ENCODE measurements at places on chromosomes 4 and X.
A peak's percentile ranks its signal among the peaks of the same experiment; 100 is the strongest.

DNA sequence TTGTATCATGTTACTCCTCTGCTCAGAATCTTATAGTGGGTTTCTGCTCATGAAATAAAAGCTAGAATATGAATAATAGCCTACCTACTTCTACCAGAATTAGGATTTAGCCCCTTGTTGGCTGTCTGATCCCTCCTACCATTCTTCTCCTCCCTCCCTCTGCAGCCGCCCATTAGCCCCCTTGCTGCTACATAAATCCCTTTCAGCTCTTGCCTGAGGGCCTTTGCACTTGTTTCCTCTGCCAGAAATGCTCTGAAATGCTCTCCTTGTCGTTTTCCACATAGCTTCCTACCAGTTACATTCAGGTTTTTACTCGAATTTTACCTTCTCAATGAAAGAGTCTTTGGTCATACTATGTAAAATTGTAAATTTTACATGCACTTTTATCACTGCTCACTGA is 159.2 kb downstream of the ADGRL3 start:
- no peak for DNase-seq

DNA sequence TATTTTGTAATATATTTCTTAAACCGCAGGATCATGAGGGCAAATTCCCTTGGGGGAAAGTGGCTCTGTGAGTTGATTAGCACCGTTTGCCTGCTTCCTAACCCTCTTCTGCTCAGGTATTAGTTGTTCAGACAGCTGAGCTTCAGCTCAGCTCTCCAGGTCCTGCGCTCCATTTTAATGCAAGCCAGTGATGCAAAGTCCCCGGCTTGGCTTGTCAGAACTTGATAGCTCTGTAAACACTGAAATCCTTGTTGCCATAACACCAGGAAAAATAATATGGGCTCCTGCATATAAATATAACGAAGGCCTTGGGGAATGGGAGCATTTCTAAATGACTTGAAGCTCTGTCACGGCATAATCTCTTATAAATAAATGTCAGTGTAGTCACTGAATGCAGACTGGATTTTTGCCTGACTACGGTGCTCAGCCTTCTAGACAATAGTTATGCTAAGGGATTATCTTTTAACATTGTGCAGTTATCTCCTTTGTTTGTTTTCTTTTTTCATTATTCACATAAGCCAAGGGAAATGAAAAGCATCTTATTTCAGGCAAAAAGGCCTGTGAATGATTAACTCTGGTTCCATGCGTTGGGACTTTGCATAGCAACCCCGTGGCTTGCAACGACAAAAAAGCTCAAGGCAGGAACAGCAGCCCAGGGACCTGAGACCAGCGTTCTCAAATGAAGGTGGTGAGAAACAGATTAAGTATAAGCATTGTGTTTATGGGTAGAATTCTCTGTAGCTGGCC is 253.2 kb downstream of the SPRY1 start:
- DNase-seq, result no peak

- DNase-seq, result no peak
Observed at GRCh38 chr4:47659342-47659741, 174.3 kb downstream of the ATP10D start.

- DNase-seq, result no peak
Observed at GRCh38 chrX:97000682-97001368, 117.1 kb downstream of the RPA4 start.

DNA sequence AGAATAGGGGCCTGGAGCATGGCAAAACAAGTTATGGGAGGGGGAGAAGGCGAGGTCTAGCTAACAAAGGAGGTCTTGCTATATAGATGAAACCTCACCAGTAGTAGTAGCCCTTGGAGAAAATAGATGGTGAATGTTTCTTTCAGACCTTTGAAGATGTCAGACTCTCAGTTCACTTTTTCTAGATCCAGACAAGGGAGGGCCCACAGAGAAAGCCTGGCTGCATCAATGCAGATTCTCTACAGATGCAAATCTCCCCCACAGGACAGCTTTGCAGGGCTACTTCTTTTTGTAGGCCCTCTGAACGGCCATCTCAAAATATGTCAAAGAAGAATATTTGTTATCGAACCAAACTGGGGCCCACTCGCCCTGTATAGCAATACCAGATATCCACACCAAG is 159.7 kb downstream of the ANK2 start:
- DNase-seq, result no peak

GRCh38 chr4:143405075-143405730 is 68.5 kb downstream of the GAB1 start:
- no peak for DNase-seq

- no peak for DNase-seq
Observed at GRCh38 chr4:102180046-102180445, 165.2 kb downstream of the SLC39A8 start.

- DNase-seq, result no peak
Observed at GRCh38 chr4:81506731-81507130, 35.0 kb upstream of the RASGEF1B start.

DNA sequence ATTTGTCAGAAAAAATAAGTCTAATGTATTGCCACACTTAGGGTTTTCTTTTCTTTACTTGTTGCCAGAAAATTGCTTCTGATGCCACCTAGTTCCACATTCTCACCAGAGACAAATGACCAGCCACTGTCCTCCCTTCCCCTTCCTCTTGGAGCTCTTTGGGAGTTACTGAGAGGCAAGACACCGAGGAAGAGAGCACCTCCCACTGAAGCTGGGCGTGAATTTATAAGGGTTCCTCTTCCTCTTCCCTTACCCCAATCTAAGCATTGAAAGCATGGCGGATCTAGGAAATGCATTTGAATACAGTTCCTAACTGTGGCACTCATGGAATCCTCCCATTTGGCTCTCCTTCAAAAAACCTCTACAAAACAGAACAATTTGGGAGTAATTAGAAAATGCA is 30.0 kb downstream of the ANXA3 start:
- DNase-seq, result no peak

GRCh38 chr4:108846568-108846967 is 83.7 kb upstream of the ETNPPL start:
- DNase-seq, result no peak

DNA sequence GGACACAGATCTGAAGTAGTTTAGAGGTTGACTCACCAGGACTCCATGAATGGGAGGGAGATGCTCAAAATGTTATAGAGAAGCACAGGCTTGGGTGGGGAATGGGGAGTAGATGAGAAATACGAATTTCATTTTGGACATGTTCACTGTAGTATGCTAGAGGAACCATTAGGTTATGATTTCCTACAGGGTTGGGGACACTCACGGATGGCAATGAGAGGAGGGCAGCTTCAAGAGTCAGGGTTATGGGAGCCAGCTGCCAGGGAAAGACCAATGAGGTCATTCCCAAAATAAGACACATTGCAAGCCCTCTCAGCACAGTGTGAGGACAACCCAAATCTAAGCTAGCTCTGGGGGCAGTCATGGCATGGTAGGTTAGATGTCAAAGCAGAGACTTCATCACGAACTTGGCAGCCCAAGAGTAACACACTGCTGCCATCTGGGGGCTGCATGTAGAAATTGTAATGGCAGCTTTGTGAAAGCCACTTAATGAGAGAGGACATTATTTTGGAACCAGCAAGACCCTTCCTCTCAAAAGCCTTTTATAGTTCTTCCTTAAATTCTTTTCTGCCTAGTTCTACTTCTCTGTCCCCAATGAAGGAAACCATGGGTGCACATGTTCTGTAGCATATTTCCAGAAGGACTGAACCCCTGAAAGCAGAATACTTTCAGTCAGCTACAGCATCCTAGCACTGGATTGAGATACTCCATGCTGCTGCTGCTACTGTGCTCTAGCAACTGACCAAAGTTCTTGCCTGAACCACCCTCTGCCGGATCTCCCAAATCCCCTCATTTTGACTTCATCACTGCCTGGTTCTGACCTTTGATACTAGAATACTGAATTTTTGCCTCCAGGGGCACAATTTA is 16.2 kb upstream of the ZCCHC12 start:
- DNase-seq, result peak; percentile 37

DNA sequence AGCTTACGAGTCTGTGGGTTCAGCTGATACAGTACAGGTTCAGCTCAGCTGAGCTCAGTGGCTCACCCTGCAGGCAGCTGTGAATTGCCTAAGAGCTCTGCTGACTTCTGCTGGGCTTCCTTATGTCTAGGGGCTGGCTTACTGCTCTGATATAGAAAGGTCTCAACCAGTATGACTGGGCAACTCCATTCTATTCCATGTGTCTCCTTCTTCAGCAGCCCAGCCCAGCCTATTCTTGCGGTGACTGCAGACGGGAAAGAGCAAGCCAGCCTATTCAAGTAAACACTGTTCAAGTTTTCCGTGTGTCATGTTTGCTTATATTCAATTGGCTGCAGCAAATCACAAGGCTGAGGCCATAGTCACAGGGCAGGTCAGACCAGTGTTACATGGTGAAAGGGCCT is 615.4 kb upstream of the ZFP42 start:
- no peak for DNase-seq

GRCh38 chr4:187366530-187366929 is 629.0 kb upstream of the ZFP42 start:
- DNase-seq, result no peak

DNA sequence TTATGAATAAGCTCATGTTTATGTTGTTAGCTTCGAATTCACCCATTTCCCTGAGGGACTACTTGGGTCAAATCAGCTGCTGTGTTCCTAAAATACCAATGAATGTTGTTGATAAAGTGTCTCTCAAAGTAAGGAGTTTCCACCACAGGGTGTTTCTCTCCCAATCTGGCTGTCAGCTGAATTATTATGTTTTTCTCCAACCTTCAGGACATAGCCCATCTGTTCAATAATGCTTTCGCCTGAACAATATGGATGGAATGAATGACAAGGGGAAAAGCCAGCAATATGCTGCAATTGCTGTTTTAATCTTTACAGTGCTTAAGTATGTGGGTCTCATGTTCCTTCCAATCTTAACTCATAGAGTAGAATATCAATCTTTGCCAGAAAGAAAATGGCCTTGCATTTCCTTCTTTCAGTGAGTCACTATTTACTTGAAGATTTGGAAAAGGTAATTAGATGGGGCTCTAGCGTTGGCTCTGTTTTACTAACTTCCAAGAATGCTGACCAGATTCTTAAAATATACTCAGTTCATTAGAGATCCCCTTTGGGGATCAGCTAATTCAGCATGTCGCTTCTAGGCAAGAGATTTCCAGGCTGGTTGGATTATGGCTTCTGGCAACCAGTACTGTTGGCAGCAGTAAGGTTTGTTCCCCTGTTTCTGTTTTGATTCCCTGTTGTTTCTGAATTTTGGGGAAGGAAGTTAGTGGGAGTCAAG is 410.5 kb downstream of the PPP3CA start:
- DNase-seq, result no peak

- no peak for DNase-seq
Observed at GRCh38 chr4:184460499-184461285, 13.7 kb downstream of the IRF2 start.

DNA sequence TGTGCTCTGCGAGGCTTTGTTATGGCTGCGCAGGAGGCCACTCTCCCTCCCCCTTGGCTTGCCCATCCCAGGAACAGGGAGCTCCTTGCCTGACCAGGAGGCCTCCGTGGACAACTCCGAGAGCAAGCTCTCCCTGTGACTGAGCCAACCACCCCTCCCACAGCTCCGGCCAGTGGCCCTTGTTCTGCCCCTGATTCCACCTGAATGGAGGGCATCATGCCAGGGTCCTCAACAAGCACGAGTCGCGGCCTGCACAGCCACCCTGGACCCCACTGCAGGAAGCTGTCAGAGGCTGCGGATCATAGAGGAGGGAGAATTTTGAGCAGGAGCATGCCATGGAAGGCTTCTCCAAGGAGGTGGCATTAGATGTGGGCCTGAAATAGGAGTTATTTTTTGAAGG is 44.8 kb upstream of the GRPEL1 start:
- DNase-seq, result no peak

DNA sequence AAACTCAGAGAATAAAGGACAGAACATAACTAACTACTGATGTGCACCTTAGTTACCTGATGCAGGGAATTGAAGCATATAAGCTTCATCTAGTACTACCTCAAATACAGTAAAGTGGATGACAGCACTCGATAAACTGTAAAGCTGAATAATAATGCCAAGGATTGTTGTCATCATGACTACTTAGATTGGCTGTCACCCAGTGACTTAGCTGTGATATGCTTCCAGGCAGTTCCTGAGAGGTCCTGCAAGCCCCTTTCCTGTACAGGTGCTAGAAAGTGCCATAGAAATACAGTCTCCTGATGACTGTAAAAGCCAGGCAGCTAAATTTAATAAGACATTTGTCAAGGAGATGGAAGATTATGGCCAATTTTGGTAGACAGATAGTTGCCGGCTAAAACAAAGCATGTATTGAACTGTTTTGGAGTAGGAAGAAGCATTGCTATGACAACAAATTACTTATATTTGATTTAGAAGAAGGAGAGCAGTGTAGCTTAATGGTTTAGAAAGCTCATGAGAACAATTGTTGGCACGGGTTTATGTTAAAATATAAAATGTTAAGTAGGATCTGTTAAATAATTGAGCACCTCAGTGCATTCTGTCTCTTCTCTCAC is 29.7 kb downstream of the TMEM164 start:
- DNase-seq, result no peak

DNA sequence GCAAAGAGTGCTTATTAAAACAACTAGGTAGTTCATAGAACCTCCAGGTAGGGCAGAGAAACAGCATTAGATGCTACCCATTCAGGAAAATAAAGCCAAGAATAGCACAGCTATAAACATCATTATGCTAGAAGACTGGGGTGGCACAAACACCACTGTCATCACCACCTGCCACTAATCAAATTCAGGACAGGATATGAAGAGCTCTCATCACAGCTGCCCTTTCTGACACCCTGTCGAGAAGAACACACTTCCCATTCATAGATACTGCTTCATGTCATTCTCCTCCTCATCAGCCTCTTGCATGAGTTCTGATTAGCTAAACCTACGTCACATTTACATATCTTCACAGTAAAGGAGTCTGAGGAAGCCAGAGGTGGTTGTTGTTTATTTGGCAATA is 692.3 kb upstream of the HS3ST1 start:
- no peak for DNase-seq

GRCh38 chr4:139861471-139861870 is 195.9 kb downstream of the MGST2 start:
- DNase-seq, result no peak

DNA sequence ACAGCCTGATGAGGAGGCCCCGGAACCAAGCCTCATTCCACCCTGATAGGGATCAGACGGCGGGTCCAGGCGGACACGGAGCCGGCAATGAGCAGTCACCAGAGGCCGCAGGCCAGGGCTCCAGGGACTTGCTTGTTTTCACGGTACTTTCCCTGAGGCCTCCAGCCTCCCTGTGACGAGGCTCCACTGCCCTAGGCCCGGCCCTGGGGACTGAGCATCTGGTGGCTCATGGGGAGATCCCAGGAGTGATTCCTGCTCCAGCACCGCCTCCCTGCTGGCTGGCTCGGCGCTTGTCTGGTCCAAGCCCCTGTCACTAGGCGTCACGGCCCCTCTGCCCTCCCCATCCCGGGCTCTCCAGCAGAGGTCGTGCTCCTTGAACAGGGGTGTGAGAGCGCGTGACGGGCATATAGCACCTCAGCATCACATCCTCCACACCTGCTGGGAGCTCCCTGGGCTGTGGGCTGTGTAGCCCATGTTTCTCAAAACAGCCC is 14.1 kb downstream of the HTRA3 start:
- DNase-seq, result no peak

DNA sequence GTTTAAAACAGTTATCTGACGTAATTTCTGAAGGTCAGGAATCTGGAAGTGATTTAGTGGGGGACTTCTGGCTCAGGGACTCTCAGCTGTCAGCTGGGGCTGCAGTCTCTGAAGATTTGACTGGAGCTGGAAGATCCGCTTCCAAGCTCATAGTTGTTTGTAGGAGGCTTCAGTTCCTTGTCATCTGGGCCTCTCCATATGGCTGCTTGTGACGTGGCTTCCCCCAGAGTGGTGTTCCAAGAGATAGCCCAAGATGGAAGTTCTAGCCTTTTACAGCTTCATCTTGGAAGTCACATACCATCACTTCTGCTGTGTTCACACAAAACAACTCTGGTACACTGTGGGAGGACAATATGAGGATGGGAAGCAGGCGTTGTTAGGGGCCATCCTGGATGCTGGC is 2.1 kb downstream of the MPC1L start:
- DNase-seq, result no peak
